ENCODE measurements at places on chromosomes 3 and 15.

GRCh38 chr3:171838218-171838720 lies 4.9 kb upstream of the TMEM212 start:
- DNase-seq = peak; percentile 67

DNA sequence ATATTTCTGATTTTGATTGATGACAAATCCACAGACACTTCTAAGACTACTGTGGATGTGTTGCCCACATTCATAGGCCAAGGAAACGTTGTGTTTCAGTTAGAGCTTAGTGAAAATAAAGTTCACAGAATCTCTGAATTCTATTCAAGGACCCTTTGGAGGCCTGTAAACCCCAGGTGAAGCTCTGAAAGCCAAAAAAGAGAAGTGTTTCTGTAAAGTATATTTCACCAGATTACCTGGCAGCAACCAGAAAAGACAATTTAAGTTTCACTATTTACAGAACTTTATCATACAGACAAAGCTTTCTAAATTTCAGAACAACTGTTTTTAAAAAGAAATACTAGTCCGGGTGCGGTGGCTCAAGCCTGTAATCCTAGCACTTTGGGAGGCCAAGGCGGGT lies 2.6 kb downstream of the CLPX start:
- no peak for DNase-seq

- no peak for DNase-seq
These were observed 112.0 kb upstream of the NEO1 start for GRCh38 chr15:72940229-72940622.

DNA sequence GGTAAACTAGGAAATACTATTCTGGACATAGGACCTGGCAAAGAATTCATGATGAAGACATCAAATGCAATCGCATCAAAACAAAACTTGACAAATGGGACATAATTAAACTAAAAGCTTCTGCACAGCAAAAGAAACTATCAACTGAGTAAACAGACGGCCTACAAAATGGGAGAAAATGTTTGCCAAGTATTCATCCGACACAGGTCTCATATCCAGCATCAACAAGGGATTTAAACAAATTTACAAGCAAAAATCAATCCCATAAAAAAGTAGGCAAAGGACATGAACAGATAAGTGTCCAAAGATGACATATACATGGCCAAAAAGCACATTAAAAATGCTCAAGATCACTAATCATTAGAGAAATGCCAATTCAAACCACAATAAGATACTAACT lies 1088.9 kb downstream of the NAALADL2 start:
- DNase-seq = no peak

- no peak for DNase-seq
These were observed 15.3 kb upstream of the CACNA1D start for GRCh38 chr3:53478921-53479664.

DNA sequence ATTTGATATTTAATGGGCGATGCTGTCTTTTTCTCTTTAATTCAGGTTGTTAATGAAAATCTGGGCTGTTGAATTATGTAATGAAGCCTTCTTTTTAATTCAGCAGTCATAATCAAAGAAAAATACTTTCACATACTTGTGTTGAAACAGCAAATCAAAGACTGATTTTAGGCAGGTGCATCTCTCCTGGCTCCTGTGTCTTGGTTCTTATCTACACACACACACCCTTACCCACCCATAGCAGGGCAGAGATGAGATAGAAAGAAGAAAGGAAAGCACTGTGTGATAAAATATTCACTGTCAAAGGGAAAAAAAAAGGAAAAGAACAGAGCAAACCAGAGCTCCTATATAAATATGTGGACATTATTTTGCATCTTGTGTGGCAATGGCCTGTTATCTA lies 130.6 kb upstream of the CGNL1 start:
- no peak for DNase-seq

All from fibroblast of the conjunctiva (primary cell).